ENCODE measurements at places on chromosomes 4 and X. TPM values are rescaled to one million over a fixed set of nuclear protein-coding genes. Genes with fewer than 3 reads are reported as not detected.
A peak's percentile ranks its signal among the peaks of the same experiment; 100 is the strongest.

Gene IL13RA1
- 29.8 TPM for total RNA-seq

Gene CLCN5
- 3.1 TPM for total RNA-seq

Gene RASSF6
- total RNA-seq = not detected

Gene ALPK1
- total RNA-seq = 4.2 TPM

Gene MAGED4B
- 1.3 TPM for total RNA-seq

Gene CT45A2
- not detected for total RNA-seq

Gene FAM53A
- total RNA-seq = 1.9 TPM

Gene RHOXF2B
- not detected for total RNA-seq

Gene CT47B1
- total RNA-seq = not detected

- DNase-seq = no peak
These were observed 1071.8 kb downstream of the FAT4 start for GRCh38 chr4:126386512-126386911.

DNA sequence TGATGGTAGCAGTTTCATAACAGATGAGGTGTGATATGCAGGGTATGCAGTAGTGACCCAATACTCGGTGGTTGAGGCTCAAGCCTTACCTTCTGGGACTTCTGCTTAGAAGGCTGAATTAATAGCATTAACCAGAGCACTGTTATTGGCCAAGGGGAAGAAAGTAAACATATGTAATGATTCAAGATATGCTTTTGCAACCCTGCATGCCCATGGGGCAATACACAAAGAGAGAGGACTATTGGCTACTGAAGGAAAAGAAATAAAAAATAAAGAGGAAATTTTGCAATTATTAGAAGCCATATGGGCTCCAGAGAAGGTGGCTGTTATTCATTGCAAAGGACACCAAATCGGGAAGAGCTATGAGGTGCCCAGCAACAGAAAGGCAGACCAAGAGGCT is 8.7 kb downstream of the GAGE10 start:
- DNase-seq = no peak

DNA sequence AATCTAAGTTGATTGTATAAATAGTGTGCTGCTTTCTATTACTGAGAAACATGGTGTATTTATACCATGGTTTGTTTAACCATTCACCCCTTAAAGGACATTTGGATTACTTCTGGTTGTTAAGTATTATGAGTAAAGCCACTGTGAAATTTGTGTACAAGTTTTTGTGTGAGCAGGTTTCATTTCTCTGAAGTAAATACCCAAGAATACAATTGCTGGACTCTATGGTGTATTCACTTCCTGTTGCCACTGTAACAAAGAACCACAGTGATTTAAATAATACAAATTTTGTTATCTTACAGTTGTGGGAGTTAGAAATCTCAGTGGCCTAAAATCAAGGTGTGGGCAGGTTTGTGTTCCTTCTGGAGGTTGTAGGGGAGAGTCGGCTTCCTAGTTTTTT is 869.6 kb downstream of the CCSER1 start:
- no peak for DNase-seq

DNA sequence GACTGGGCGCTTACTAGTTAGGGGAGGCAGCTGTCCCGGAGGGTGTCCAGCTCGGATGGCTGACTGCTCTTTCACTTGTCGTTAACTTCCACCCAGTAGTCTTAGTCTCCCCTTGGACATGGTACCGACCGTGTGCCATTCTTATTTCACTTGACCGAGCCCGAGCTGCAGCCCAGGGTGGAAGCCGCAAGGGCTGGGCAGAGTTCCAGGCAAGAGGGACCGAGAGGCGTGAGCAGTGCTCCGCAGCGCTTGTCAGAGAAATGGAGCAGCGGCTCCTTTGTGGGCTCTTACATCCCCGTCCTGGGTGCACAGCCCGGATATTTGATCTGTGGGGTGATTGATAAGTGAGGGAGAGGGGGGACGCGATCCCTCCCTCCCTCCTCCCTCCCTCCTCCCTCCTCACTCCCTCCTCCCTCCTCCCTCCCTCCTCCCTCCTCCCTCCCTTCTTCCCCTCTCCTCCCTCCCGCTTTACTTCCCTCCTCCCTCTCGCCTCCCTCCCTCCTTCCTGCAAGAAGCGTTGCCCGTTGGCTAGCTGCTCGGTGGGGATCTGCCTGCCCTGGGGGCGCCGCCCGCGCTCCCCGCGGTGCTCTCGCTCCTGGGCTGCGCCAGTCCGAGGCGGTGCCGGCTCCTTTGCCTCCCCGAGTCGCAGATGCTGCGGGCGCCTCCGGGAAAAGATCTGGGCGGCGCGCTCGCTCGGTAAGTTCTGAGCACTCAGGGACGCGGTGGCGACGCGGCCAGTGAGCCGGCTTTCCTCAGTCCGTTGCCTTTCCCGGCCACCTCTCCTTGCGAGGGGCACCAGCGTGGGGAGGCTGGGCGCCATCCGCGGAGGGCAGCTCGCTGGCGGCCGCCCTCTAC is at the start of gene SLITRK2:
TSS of gene SLITRK2 (plus strand) at position 499 of the 855 bp plus-strand sequence. CDS start 4,597 bp downstream, outside the sequence.
- DNase-seq = no peak

DNA sequence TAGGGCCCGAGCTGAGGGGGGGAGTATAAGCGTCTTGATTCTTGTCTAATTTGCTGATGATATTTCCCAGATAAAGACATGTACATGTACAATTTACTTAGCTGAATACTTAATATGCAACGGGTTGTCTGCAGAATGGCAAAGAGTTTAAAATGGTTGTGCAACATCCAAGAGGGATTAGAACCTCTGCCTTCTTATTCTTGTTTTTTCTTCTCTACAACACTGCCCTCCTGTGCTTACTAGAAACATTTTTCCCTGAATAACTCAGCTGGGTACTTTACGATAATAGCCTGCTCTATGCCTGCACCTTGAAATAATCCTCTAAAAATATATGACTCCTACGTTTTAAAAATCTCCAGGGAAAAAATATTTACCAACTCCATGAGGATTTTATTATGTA is 41.8 kb downstream of the INTS12 start:
- no peak for DNase-seq

DNA sequence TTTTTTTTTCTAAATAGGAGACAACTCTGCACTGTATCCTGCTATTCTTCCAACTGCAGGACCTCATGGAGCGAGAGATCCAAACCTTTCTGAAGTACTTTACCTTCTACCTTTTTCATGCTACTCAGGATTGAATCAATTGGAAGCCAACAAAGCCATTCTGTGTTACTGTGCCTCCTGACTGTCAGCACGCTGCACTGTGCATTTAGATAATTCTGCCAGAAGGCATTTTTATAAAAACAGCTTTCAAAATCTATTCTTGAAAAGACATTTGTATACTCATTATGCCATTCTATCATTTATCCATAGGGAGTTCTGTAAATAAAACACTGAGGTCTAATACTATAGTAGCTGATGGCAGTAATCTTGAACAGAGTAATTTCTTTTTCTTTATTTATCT is 142.8 kb downstream of the SLIT2 start:
- DNase-seq = no peak

DNA sequence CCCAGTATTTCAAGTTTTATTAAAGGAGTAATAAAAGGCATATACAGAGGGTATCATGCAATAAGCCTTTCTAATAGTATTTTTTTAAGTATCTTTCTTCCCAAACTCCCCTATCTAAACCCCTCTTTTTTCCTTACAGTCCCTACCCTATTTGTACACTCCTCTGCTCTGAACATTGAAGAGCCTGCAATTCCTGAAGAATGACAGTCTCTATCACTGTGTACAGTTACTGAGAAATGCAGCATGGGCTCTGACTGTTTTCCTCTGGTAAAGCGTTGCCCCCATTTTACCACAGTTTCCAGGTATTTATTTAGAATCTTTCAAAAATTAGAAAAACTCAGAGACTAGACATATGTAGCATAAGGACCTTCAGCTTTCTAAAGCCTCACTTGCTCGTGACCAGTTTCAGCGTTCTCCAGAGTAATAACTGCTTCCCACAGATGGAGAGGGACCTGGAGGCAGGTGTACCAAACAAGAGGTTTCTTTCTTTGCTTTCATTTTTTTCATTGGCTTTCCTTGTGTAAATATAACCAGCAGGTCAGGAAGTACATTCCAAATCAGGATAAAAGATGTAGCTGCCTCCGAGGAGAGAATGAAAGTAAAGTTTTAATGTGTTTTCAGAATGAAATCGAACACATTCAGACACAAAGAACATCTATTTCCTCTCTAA is 230.8 kb downstream of the CFAP299 start:
- no peak for DNase-seq

GRCh38 chr4:110049951-110050925 is 137.6 kb downstream of the EGF start:
- no peak for DNase-seq

- no peak for DNase-seq
These were observed 626.5 kb upstream of the CPEB2 start for GRCh38 chr4:14375816-14376215.

DNA sequence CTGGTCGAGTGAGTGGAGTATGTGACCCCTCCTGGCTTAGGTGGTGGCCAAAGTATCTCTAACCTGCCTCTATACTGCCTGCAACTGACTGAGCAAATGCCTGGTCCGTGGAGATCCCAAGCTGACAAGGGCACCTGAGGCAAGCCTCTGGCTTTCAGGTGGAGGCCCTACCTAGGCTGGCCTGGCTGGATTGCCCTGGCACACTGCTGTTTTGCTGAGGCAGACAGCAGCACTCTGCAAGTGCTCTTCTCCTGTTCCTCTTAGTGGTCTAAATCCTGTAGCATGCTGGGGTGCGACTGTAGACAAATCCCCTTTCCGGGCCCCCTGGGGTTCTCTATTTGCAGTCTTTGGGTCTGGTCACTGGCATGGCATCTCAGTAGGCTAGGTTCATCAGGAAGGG is 44.8 kb downstream of the PNMA5 start:
- DNase-seq = no peak

DNA sequence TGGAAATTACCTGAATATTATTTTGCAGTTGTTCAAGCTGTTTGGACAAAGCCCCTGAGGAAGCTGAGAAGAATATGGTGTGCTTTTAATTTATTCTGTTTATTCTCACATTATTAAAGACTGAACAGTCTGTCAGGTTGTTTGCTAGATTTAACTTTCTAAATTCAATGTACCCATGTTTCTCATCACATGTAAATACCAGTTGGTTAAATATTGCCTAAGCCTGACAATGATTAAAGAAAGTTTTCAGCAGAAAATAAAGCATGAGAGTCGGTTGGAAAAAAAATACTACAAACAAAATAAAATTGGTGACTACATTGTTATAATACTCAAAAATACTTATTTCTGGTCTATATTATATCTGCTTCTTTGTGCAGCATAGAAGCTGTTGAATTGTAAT is 1974.7 kb downstream of the ARAP2 start:
- DNase-seq = no peak

DNA sequence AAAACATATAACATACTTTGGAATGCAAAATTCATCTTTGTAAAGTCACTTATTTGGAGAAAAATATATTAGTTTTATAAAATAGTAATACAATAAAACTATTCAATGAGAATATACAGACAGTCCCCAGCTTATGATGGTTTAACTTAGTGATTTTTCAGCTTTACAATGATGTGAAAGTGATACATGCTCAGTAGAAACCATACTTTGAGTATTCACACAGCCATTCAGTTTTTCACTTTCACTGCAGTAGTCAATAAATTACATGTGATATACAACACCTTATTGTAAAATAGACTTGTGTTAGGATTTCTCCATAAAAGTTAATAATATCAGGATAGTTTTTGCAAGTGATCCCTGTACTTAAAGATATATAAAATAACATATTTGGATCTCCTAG is 436.0 kb downstream of the CENPC start:
- no peak for DNase-seq

DNA sequence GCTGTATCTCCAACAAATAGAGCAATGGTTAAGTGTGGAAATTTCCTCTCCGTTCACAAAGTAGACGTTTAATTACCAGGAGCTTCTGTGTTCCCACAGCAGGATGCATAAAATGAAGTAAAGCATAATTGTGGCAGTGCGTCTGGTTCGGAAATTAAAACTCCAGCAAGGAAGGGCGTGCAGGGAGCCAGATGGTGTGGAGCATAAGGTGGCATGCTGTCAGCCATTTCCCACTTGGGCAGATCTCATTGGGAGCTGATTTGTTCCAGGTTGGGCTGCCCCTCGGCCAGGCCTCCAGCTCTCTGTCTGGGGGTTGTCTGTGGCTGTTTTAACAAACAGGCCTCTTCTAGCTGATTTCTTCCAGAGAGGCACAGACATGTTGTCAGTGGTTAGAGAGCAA is 182.1 kb upstream of the CLNK start:
- DNase-seq = no peak

DNA sequence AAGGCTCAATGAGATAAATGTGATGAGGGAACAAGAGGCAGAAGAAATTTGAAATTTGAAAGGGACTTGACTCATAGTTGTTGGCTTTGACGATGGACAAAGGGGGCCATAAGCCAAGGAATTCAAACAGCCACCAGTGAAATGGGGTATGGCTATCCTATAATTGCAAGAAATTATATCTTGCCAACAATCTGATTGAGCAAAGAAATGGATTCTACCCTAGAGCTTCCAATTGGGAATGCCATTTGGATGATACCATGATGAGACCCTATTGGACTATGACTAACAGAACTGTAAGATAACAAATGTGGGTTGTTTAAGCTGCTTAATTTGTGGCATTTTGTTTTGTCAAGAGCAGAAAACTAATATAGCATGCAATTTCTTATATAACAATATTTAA is 270.1 kb upstream of the ARSJ start:
- DNase-seq = no peak

DNA sequence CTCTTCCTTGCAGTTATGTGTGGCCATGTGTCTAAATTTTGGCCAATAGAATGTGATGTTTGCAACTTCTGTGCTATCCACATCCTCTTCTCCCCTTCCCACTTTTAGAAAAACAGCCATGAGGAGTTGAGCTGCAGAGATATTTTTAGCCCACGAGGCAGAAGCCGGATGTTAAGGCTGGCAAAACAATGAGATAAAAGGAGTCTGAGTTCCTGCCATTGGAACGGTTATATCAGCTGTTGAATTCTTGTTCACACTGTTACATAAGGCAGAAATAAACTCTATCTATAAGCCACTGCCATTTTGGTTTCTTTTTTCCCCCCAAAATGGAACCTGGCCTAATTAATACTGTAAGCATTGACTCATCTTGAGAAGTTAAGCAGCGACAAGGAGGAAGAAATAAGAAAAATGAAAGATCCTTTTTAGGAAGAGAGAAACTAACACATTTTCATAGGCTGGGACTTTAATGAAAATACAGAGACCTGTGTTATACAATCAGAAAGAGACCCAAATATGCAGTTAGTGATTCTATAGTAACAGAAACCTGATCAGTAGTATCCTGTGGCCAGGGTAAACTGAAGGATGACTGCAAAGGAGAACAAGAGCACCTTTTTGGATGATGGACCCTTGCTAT is 200.5 kb downstream of the INPP4B start:
- DNase-seq = no peak

GRCh38 chrX:102651242-102652011 is at the start of gene GPRASP1:
TSS of gene GPRASP1 (plus strand) at chrX:102651483. CDS start at chrX:102653914, 2,431 bp downstream.
- peak; percentile 69 for DNase-seq

GRCh38 chrX:55638933-55639332 is 15.7 kb downstream of the FOXR2 start:
- no peak for DNase-seq
